ENCODE measurements at places on chromosomes 11 and 22. TPM values are rescaled to one million over a fixed set of nuclear protein-coding genes. Genes with fewer than 3 reads are reported as not detected.

GRCh38 chr22:20419664-20419951 lies 18.0 kb downstream of the SCARF2 start:
- no peak for DNase-seq

- no peak for DNase-seq
Observed at GRCh38 chr11:105960252-105961245, 61.5 kb downstream of the MSANTD4 start.

Gene ESAM
- polyA plus RNA-seq = 56.1 TPM

DNA sequence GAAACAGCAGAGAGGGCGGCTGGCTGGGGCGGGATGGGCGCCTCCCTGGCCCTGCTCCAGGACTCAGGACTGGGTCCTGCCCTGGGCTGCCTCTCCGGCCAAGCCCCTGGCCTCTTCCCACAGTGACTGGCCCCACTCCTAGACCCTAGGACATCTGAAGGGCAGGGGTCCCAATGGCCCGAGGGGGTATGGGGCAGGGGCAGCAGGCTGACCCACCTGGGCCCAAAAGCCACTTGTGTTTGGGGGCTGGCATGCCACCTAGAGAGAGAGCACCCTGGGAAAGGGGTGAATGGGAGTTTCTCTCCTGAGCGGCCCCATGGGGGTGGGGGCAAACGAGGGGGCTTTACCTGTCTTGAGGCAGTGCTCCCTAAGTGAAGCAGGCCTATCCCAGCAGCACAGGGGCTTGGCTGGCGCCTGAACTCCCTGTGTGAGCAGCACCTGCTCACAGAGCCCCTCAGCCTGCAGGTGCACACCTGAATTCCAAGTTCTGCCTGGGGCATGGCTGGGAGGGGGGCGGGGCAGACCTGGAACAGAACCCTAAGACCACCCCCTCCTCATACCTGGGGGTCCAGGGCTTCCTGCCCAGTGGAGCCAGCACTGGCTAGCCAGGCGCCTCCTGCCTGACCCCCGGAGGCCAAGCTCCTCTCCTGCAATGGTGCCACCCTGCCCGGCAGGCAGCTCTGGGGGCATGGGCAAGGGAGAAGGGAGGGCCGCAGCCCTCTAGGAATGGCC lies 16.9 kb downstream of the DUSP8 start:
- DNase-seq = no peak

Gene RIC3
- polyA plus RNA-seq = 10.2 TPM

DNA sequence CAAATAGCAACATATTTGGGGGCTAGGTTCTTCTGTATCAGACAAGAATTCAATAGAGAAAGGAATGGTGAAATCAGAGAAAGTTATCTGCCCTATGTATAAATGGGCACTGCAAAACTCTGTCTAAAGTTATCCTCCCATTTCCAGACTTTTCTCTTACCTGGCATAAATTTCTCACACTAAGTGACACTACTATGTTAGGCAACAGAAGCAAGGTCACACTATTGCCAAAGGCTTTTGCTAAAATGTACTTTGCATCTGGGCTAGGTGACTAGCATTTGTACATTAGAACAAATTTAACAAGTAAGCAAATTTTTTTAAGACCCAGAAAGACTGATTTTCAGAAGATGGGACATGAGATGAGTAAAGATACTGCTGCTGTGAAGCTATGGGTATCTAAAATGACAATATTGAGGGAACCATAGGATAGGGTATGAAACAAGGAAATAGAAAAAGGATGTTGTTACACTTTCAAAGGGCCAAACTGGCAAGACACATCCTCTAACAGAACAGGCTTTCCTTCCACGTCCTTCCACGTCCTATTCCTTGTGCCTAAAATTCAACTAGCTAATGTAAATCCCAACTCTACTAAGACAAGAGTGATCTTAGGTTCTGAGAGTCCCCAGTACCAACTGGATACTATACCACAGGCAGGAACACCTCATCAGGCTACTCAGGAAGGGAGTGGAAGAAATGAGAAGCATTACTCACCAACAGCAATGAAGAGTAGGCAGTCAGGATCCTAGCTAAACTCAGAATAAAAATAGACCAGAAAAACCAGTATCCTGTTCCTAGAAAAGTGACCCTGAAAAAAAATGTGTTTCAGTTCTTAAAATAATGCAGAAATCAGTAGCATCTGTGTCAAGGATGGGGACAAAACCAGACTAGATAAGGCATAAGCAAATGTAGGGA lies 22.6 kb downstream of the GDPD4 start:
- no peak for DNase-seq

GRCh38 chr22:42877158-42877557 lies 20.1 kb upstream of the ARFGAP3 start:
- DNase-seq = no peak

- no peak for DNase-seq
Observed at GRCh38 chr11:19436932-19437331, 196.2 kb upstream of the E2F8 start.

- DNase-seq = no peak
Observed at GRCh38 chr22:27526901-27527300, 274.7 kb downstream of the MN1 start.

DNA sequence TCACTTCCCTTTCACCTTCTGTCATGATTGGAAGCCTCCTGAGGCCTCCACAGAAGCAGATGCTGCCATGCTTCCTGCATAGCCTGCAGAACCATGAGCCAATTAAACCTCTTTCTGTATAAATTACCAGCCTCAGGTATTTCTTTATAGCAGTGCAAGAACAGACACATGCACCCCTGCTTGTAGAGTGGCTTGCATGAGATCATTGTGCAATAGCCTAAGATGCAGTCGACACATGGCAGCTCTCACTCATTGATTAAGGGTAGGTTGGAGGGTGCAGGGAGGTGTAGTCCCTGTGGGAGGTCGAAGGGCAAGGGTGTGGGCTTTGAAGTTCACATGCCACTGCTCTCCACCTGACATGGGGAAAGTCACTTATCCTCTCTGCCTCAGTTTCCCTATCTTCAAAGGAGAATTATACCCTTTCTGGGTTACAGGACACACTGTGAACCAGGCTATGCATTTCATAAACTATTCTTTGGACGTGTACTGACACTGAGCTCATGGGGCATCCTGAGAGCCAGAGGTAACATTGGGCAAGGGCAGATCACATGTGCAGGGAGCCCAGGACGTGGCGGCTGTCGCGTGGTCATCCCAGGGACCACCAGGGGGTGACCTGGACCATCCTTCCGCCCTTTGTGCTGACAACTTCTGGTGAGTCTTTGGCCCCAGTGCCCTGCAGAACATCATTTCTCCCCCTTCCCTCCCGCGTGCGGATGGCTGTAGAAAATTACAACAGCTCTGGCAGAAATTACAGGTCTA lies 69.2 kb upstream of the SHANK2 start:
- DNase-seq = no peak

GRCh38 chr11:94635072-94635471 lies 67.9 kb downstream of the PIWIL4 start:
- no peak for DNase-seq

DNA sequence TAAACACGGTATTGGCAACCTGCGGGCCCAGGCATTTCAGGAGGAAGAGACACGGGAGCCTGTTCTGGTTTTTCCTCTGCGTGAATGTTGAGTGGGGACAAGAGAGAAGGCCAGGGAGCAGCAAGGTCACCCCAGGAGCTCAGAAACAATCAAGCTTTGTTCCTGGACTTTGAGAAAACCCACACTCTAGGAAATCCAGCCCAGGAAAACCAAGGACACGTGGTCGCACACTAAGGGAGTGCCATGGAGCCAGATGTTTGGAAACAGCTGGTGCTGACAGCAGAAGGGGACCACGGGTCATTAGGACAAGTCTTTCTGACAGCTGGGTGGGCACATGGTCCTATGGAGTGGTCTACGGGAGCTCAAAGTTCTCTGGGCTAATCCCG lies 44.1 kb downstream of the MYH9 start:
- no peak for DNase-seq

GRCh38 chr11:120401506-120401905 lies 65.3 kb downstream of the ARHGEF12 start:
- no peak for DNase-seq

Gene TSPAN4
- polyA plus RNA-seq = 58.3 TPM

DNA sequence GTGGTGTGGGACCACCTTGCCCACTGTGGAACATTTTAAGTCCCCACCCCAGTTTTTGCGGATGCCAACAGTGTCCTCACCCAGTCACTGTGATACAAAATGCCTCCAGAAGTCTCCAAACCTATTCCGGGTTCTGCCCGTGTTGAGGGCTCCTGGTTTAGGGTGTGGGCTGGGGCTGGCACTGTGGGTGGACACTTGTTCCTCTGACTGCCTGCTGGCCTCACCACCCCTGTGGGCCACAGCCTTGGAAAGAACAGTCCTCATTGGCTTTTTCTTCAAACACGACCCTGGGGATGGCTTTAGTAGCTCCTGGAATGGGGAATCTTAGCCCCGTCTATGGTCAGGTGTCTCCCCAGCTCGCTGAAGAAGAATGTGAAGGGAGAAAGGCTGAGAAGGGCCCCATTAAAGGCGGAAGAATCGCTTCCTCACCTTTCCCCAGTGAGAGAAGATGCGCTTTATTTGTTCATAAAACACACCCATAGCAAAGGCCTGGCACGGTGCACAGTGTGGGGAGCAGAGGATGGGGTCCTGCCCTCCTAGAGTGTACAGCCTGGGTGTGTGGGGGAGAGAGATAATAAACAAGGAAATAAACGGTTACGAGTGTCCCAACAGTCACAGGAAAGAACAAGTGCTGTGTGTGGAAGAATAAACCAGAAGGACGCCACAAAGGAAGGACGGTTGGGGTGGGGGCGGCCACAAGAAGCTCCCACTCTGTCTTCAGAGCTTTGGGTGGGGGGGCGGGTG lies 91.6 kb upstream of the SLC22A12 start:
- no peak for DNase-seq

Gene TBX1
- polyA plus RNA-seq = 0.25 TPM

GRCh38 chr11:11458001-11458400 lies 105.0 kb upstream of the CSNK2A3 start:
- DNase-seq = no peak

DNA sequence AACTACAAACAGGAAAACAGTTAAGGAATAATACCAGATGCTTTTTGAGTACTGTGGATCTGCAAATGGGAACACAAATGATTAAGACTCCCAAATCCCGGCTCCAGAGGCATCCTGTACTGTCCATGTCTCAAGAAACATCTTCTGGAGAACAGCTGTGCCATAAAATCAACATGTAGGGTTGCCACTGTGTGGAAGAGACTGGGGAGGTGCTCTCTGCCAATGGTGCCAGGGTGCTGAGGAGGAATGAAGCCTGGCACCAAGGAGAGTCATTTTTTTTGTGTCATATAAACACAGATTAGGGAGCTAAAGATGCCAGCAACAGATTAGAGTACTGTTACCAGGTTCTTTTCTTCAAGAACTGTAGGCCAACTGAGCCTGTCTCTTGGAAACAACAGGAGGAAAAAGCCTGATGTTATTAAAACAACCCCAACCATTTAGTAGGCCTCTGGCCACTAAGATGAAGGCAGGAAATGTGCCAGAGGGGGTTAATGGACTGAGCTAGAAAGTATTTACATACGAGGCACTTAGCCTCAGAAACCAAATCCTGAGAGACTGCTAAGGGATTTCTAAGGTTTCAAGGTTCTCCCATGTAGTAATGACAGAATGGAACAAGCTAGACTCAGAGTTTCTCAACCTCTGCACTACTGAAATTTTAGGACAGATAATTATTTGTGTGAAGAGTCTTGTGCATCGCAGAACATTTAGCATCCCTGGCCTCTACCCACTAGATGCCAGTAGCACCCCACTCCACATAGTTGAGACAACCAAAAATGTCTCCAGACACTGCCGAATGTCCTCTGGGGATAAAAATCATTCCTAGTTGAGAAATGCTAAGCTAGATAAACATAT lies 54.6 kb upstream of the CHRM4 start:
- DNase-seq = no peak

- no peak for DNase-seq
Observed at GRCh38 chr11:1057806-1058205, 16.9 kb upstream of the MUC2 start.

Gene DNAJB7
- 1.0 TPM for polyA plus RNA-seq

Gene MMP1
- 0.17 TPM for polyA plus RNA-seq

GRCh38 chr22:37260901-37261336 lies 16.9 kb upstream of the RAC2 start:
- no peak for DNase-seq

DNA sequence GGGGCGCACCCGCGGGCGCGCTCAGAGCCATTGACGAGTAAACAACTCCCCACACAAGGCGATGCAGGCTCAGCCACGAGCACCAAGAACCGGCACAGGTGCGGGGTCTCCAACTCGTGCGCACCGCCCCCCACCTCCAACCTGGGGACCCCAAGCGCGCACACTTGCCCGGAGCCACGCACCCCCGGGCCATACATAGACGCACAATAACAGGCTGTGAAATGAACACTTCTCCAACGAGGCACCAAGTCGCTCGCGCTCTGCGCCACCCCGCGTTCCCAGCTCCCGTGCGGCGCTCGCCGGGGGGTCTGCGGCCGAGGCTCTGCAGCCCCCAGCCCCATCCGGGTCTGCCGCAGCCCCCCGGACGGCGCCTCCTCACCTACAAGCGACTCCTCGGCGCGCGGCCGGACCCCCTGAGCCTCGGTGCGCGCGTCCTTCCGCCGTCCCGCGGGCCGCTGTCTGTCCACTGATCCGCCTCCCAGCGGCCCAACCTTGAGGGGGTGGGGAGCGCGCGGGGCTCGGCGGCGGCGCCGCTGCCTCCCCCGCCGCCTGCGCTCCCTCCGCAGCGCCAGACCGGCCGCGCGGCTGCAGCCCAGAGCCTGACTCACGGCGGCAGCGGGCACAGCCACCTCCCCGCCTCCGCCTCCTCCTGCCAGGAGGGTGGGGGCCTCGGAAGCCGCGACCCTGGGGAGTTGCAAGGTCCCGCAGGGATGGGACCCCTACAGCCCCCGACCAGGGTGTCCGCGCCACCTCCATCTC lies 1.6 kb downstream of the IFITM10 start:
- DNase-seq = no peak

- no peak for DNase-seq
Observed at GRCh38 chr11:132782102-132782501, 750.2 kb downstream of the OPCML start.

DNA sequence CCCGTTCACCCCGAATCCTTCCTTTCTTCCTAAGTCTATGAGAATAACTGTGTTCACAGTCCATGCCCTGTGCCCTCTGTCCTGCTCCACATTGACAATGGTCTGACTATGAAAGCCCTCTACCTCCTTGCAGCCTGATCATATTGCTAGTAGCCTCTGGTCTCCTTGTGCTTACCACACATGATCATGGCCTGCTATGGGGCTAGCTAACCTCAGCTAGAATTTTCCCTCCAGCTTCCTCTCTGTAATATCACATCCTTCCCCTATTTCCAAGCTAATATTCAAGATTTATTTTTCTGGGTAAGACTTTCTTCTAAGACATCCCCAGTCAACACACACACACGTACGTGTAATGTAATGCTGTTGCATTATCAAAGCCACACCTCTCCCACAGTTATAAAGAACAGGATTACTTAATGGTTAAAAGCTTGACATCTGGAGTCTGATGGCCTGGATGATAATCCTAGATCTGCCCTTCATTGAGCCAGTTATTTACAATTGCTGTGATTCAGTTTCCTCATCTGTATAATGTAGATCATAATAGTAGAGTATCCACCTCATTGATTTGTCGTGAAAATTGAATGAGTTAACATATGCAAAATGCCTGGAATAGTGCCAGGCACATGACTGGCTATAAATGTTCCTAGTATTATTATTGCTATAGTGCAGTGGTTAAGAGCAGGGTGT lies 214.4 kb upstream of the BLID start:
- no peak for DNase-seq
